ENCODE measurements at places on chromosomes 11 and 22. TPM values are rescaled to one million over a fixed set of nuclear protein-coding genes. Genes with fewer than 3 reads are reported as not detected.

CARD18 gene
- not detected for total RNA-seq

GRCh38 chr11:1659506-1659905 lies 29.9 kb downstream of the KRTAP5-5 start:
- H3K27ac ChIP-seq = no peak overlapping the region
- H3K27me3 ChIP-seq = no peaks in the 10 kb centered on the region
- no peaks in the 10 kb centered on the region for H3K36me3 ChIP-seq
- no peak for DNase-seq
- no peaks in the 10 kb centered on the region for H3K4me1 ChIP-seq
- H3K4me3 ChIP-seq = no peak overlapping the region

DNA sequence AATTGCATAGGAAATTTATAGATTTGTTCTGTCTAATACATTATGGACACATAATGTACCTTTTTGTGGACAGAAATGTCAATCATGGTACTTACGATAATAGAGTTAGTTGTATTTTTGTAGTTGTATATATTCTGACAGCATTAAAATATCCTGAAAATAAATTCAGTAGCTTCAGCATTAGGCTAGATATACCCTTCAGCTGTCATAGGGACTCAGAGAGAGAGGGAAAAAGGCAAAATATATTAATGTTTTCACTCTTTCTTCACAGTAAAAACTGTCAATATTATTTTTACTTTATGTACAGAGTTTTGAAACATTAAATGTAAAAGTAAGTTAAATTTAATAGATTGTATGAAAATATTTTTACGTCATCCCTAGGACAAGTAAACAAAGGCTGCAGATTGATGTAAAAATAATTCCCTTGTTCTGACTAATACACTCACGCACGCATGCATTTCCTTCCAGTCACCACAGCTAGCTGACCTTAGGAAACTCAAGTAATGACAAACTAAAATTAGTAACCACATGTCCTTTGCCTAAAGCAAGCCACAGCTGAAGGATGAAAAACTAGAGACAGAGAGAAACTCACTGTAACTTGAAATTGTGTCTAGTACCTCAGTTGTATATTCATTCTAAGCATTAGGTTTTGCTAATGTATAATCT lies 104.7 kb upstream of the CARD18 start:
- no peaks in the 10 kb centered on the region for H3K27me3 ChIP-seq
- H3K36me3 ChIP-seq = no peaks in the 10 kb centered on the region
- no peaks in the 10 kb centered on the region for H3K4me1 ChIP-seq
- H3K27ac ChIP-seq = no peak overlapping the region
- H3K4me3 ChIP-seq = no peak overlapping the region

- H3K36me3 ChIP-seq = no peaks in the 10 kb centered on the region
- H3K4me3 ChIP-seq = no peak overlapping the region
- no peak overlapping the region for H3K27ac ChIP-seq
- no peaks in the 10 kb centered on the region for H3K27me3 ChIP-seq
Observed at GRCh38 chr22:19629720-19630419, 84.4 kb upstream of the SEPTIN5 start.

RFPL2 gene
- total RNA-seq = 22.1 TPM

HPS5 gene
- total RNA-seq = 20.5 TPM

GRCh38 chr22:44658311-44658953 lies 43.6 kb upstream of the PRR5 start:
- H3K27me3 ChIP-seq = no peaks in the 10 kb centered on the region
- no peaks in the 10 kb centered on the region for H3K4me1 ChIP-seq

DNA sequence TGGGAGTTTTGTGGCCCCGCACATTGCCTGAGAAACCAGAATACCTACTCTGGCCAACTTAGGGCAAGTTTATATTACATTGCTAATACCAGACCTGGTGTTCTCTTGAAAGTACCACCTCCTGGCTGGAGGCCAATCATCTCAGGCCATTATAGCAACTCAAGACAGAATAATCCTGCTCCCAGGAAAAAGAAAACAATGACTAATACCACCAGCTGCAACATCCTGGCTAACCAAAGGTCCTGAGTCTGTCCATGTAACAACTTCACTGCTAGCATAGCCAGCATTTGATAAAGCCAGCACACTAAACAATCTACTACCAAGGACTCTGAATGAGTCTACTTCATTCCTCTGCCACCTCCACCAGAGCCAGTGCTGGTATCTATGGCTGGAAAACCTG lies 1298.7 kb upstream of the CNTN5 start:
- DNase-seq = no peak
- no peak overlapping the region for H3K27ac ChIP-seq
- H3K27me3 ChIP-seq = no peaks in the 10 kb centered on the region
- H3K4me3 ChIP-seq = no peak overlapping the region
- no peaks in the 10 kb centered on the region for H3K36me3 ChIP-seq
- H3K4me1 ChIP-seq = no peaks in the 10 kb centered on the region
